ENCODE measurements at places on chromosomes 11 and 22. TPM values are rescaled to one million over a fixed set of nuclear protein-coding genes. Genes with fewer than 3 reads are reported as not detected.

- DNase-seq: no peak
Measured at GRCh38 chr11:69703453-69703767, 412 bp downstream of the FGF19 start.

DNA sequence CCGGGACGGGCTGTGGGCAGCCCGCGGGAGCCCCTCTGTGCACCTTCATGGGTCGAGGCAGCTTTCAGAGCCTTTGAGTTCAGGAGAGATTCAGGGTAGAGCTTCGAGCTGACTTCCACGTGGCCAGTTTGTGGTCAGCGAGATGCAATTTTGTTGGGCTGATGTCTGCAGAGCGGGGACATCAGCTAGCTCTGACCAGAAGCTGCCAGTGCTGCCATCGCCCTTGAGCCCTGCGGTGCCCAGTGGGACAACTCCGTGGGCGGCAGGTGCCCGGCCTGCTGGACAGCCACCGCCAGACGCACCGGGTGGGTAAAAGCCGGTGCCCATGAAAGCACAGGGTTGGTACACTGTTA is 719 bp downstream of the TALDO1 start:
- DNase-seq: no peak

The PANX2 gene
- 4.3 TPM for polyA plus RNA-seq

GRCh38 chr22:43570531-43571165 is 158.8 kb downstream of the MPPED1 start:
- no peak for DNase-seq

- DNase-seq: no peak
Measured at GRCh38 chr11:115652496-115652895, 148.3 kb upstream of the CADM1 start.

DNA sequence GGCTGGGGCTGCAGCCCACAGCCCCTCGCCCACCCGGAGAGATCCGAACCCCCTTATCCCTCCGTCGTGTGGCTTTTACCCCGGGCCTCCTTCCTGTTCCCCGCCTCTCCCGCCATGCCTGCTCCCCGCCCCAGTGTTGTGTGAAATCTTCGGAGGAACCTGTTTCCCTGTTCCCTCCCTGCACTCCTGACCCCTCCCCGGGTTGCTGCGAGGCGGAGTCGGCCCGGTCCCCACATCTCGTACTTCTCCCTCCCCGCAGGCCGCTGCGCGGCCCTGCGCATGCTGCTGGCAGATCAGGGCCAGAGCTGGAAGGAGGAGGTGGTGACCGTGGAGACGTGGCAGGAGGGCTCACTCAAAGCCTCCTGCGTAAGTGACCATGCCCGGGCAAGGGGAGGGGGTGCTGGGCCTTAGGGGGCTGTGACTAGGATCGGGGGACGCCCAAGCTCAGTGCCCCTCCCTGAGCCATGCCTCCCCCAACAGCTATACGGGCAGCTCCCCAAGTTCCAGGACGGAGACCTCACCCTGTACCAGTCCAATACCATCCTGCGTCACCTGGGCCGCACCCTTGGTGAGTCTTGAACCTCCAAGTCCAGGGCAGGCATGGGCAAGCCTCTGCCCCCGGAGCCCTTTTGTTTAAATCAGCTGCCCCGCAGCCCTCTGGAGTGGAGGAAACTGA is 731 bp downstream of the GSTP1 start:
- DNase-seq: peak; percentile 93

The POLD3 gene
- polyA plus RNA-seq: 12.8 TPM

GRCh38 chr11:102632026-102632425 is 6.9 kb upstream of the MMP20 start:
- no peak for DNase-seq

- no peak for DNase-seq
Measured at GRCh38 chr11:112339566-112339965, 78.9 kb upstream of the PLET1 start.

The MFRP gene
- polyA plus RNA-seq: not detected

DNA sequence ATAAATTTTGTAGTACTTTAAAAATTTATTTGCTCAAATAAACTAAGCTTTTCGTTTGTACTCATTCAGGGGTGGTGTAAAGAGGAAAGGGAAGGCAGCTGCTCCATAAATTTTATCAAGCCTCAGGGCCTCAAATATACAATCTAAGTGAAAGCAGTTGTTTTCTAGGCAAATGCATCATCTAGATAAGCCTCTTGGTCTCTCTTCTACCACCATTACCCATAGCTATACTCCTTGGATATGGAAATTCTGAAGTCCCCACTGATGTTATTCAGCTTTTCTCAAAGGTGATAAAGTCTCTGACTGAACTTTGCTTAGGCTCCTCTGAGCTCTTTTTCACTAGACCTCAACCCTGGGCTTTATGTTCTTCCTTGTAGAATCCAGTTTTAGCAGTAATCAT is 1313.1 kb downstream of the JRKL start:
- peak; percentile 25 for DNase-seq

GRCh38 chr22:23829845-23830372 is 8.9 kb downstream of the DERL3 start:
- no peak for DNase-seq

DNA sequence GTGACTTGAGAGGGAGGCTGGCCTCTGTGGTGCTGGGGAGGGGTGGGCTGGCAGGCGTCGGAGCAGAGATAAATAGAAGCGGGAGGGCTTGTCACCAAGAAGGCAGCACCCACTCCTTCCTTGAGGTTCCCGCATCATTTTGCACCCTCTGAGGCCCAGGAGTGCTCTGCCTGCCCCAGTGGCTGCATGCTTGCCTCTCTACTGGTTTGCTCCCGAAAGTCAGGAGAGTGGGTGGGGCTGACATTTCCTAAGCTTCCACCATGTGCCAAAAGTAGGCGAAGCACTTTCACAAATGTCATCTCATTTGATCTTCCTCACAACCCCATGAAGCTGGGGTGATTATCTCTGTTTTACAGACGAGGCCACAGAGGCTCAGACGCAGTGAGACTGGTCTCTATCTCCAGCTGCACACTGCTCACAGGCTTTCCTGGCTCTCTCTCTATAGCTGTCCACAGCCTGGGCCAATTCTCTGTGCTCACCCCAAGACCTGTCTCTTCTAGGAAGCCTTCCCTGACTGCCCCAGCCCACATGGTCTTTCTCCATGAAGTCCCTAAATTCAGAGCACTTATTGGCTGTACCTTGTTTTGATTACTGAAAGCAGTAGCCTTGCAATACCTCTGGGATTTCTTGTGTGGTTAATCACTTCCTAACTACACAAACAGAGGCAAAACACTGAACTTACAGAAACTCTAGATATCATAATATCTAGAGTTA is 2.6 kb upstream of the UCP3 start:
- no peak for DNase-seq

The SMC1B gene
- not detected for polyA plus RNA-seq

- no peak for DNase-seq
Measured at GRCh38 chr11:59291228-59291627, 67.5 kb upstream of the OR5AN1 start.

The OR5W2 gene
- not detected for polyA plus RNA-seq
